ENCODE measurements at places on chromosomes 6 and 20.

- DNase-seq: no peak
Observed at GRCh38 chr6:136323431-136324112, 33.9 kb upstream of the BCLAF1 start.

- peak; percentile 66 for DNase-seq
Observed at GRCh38 chr6:2848851-2849250, 7.2 kb upstream of the SERPINB1 start.

- no peak for DNase-seq
Observed at GRCh38 chr6:127952176-127952575, 51.3 kb upstream of the THEMIS start.

DNA sequence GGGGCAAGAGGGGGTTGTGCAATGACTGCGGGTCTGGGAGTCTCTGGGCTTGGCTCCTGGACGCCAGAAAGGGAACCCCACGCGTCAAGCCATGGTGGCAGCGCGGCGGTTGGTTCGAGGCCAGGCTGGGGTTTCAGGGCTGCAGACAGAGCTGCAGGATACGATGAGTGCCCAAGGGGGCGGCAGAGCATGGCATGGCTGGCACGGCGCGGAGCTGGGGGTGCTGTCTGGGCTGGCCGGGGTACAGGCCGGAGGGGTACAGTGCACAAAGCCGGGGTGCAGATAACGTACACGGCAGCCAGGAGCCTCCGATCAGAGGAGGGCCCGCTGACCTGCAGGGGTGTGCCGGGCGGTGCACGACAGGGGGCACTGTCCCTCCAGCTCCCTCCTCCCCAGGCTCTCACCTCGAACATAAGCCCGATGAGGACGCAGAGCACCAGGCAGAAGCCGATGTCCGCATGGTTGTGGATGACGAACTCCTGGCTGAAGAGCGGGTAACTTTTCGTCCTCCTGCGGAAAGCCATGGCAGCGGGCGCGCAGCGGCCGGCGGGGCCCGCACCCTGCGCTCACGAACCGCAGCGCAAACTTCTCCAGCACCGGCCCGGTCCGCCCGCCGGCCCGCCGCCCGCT, 353 bp downstream of the TRAM2 start:
- DNase-seq: peak; percentile 42

GRCh38 chr6:139882234-139882633, 507.8 kb upstream of the CITED2 start:
- DNase-seq: no peak

GRCh38 chr6:3367630-3368029, 89.2 kb downstream of the SLC22A23 start:
- DNase-seq: no peak

GRCh38 chr6:56573624-56574023, 69.1 kb downstream of the DST start:
- DNase-seq: no peak

DNA sequence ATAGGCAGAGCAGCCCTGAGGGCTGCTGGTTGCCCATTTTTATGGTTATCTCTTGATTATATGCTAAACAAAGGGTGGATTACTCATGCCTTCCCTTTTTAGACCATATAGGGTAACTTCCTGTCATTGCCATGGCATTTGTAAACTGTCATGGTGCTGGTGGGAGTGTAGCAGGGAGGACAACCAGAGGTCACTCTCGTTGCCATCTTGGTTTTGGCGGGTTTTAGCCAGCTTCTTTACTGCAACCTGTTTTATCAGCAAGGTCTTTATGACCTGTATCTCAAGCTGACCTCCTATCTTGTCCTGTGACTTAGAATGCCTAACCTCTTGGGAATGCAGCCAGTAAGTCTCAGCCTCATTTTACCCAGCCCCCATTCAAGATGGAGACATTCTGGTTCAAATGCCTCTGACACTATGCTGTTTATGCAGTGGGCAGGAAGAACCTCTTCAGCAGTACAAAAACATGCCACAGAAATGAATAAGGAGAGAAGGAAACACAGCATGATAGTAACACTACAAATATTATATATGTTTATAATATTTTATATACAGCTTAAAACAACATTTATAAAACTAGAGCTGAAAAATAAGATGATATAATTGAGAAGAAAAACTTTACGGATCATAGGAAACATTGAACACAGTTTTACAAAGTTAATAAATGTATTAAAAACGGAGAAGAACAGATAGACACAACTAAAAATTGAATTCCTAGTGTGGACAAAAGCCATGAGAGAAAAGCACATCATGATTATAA, 58.9 kb upstream of the SAMD5 start:
- no peak for DNase-seq

GRCh38 chr6:32371229-32371628, 474 bp downstream of the TSBP1 start:
- DNase-seq: no peak

GRCh38 chr6:93902517-93902916, 483.2 kb upstream of the EPHA7 start:
- no peak for DNase-seq

- no peak for DNase-seq
Observed at GRCh38 chr6:15770347-15771143, 107.7 kb upstream of the DTNBP1 start.

DNA sequence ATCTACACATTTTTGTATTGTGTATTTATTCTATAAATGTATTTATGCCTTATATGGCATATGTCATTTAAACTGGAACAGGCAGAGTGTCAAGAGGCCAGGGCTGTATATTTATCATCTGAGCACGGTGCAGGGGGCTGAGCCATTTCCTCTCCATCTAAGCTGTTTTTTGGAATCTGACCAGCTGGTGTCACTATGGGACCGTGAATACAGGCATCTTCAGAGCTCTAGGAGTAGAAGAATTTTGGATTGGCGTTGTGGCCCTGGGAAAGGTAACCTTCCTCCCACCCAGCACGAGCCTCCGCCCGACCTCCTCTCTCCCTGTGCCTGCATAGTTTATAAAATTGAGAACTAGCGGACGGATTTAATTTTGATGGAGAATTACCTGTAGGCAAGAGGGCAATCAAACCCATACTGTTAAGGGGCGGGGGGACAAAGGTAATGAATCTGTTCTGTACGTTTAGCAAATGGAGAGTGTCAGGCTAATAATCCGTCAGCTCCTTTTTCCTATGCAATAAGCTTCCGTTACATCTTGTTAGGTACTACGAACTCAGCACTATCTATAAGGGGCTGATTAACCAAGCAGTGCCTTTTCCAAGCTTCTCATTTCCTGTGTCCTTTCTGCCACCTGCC, 29.0 kb upstream of the EEF1E1 start:
- DNase-seq: no peak

GRCh38 chr6:45970326-45970725, 45.3 kb downstream of the CLIC5 start:
- DNase-seq: no peak

DNA sequence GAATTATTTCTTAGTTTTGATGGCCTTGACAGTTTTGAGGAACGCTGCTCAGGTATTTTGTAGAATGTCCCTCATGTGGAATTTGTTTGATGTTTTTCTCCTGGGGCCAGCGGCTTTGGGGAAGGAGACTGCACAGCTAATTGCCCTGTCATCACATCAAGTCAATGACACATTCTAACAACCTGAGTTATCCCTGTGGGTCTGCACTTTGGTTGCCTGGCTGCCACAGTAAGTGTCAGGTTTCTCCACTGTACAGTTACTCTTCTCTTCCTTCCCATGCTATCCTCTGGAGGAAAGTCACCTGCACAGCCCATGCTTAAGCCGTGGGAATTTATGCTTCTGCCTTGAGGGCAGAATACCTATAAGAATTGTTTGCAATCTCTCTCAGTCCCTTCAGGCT, 1.4 kb upstream of the TREML4 start:
- DNase-seq: no peak
